ENCODE measurements at places on chromosomes 4 and X. TPM values are rescaled to one million over a fixed set of nuclear protein-coding genes. Genes with fewer than 3 reads are reported as not detected.

- H3K4me1 ChIP-seq, result no peaks in the 10 kb centered on the region
- no peaks in the 10 kb centered on the region for H3K36me3 ChIP-seq
- no peaks in the 10 kb centered on the region for H3K27me3 ChIP-seq
- no peak for DNase-seq
Observed at GRCh38 chr4:139824882-139825522, 159.4 kb downstream of the MGST2 start.

DNA sequence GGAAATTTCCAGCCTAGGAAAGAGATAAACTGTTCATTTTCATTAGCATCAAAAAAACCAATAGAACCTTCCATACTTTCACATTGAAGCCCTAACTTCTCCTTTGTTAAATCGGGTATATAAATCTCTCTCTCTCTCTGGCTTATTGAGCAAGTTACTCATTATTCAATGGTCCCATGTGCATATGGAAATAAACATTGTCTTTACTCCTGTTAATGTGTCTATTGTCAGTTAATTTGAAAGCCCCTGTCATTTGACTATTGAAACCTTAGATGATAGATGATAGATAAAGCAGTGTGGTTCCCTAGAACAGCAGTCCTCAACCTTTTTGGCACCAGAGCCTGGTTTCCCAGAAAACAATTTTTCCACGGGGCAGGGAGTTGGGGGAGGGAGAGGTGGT, 46.8 kb downstream of the CENPVL3 start:
- no peaks in the 10 kb centered on the region for H3K27me3 ChIP-seq
- H3K27ac ChIP-seq, result no peak overlapping the region
- DNase-seq, result no peak

Gene FGFBP1
- total RNA-seq, result not detected

Gene TLR8
- not detected for total RNA-seq

DNA sequence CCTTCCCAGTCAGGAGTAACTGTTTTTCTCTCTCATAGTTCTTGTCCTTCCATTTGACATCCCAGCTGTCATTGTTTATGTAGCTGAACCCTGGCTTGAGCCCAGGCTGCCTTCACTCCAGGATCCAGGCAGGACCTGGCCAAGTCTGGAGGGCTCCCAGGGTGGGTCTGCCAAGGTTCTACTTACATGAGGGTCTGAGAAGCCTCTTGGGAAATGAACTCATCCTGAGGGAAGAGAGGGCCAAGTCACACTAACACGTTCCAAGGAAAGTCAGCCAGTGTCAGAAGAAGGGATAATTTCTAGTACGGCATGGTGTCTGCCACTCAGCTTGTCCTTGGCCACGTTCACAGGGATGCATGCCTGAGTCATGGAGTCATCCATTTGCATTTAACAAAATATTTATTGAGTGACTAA, 54.8 kb upstream of the SRD5A3 start:
- H3K27ac ChIP-seq, result no peak overlapping the region
- no peak overlapping the region for H3K4me3 ChIP-seq
- no peak for DNase-seq
- no peaks in the 10 kb centered on the region for H3K4me1 ChIP-seq
- H3K36me3 ChIP-seq, result no peaks in the 10 kb centered on the region

Gene GLUD2
- total RNA-seq, result 3.1 TPM

Gene MAGED4
- 1.3 TPM for total RNA-seq

- H3K27ac ChIP-seq, result no peak overlapping the region
- no peaks in the 10 kb centered on the region for H3K36me3 ChIP-seq
- H3K4me1 ChIP-seq, result no peaks in the 10 kb centered on the region
Observed at GRCh38 chr4:143230683-143231082, 46.0 kb downstream of the USP38 start.

- H3K36me3 ChIP-seq, result no peaks in the 10 kb centered on the region
- no peaks in the 10 kb centered on the region for H3K4me1 ChIP-seq
- DNase-seq, result no peak
Observed at GRCh38 chrX:151982222-151982621, 7.7 kb upstream of the GABRE start.

Gene GRPEL1
- total RNA-seq, result 6.6 TPM

DNA sequence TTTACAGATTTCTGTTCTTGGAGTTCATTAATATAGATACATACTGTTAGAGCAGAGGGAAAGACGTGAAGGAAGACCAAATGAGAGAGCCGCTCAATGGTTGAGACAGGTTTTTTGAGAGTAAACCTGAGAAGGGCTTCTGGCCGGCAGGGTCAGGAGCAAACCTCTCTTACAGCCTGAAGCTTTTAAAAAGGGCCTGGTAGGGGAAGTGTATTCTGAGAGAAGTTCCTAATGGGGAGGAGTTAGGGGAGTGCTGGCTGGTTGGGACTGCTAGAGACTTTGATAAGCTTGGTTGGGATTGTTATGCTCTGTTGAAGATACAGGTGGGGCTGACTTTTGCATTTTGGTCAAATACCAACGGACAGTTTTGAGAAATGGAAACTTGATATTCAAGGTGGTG, 186.8 kb upstream of the PABPC4L start:
- no peaks in the 10 kb centered on the region for H3K36me3 ChIP-seq
- no peak overlapping the region for H3K27ac ChIP-seq

DNA sequence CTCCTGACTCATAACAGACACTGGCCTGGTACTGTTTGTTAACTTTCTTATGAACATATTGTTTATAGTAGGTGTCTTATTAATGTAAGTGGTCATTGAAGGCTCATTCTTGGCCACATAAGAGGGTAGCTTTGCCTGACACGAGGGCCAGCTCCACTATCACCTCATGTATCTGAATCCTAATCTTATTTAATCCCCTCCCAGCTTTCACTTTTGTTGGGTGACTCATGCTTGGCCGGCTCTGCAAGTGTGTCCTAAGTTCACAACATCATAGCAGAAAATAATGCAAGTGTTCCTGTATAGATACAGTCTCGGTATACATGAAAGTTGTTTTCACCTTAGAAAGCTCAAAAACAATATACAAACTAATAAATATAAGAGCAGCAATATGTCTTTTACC, 283.8 kb downstream of the IQCM start:
- no peak overlapping the region for H3K4me3 ChIP-seq
- H3K36me3 ChIP-seq, result no peaks in the 10 kb centered on the region
- no peaks in the 10 kb centered on the region for H3K4me1 ChIP-seq
- no peak for DNase-seq

- H3K27me3 ChIP-seq, result no peaks in the 10 kb centered on the region
- DNase-seq, result no peak
- no peak overlapping the region for H3K27ac ChIP-seq
- peaks cover 9% of the 10 kb centered on the region for H3K4me1 ChIP-seq
- H3K4me3 ChIP-seq, result no peak overlapping the region
- no peaks in the 10 kb centered on the region for H3K36me3 ChIP-seq
Observed at GRCh38 chr4:124487651-124488050, 224.9 kb downstream of the ANKRD50 start.

Gene CNGA1
- 1.8 TPM for total RNA-seq

Gene TMEM131L
- total RNA-seq, result 63.6 TPM

Gene MAP9
- total RNA-seq, result 5.2 TPM

DNA sequence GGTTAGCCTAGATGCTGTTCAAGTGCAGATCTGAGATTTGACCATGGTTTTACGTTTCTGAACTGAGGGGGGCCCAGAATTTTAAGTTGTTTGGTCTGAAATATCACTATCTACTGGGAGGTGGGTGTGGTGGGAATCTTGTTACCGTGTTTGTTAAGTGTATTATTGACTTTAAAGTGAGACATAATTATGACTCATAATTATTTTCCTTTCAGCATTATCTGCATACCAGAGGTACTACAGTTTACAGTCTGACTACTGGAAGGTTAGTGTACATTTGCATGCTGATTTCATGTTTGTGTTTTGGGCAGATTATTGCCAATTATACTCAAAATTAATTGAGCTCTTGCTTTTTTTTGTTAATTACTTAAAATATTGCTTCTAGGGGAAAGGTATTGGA, 101.5 kb downstream of the KDM6A start:
- H3K27ac ChIP-seq, result no peak overlapping the region
- H3K4me1 ChIP-seq, result peaks cover 6% of the 10 kb centered on the region

GRCh38 chr4:118758293-118758692, 73.1 kb downstream of the METTL14 start:
- H3K36me3 ChIP-seq, result no peaks in the 10 kb centered on the region
- no peaks in the 10 kb centered on the region for H3K27me3 ChIP-seq
- H3K4me3 ChIP-seq, result no peak overlapping the region
- H3K27ac ChIP-seq, result no peak overlapping the region
- no peak for DNase-seq

GRCh38 chr4:44231006-44231405, 217.6 kb downstream of the KCTD8 start:
- no peaks in the 10 kb centered on the region for H3K27me3 ChIP-seq
- no peaks in the 10 kb centered on the region for H3K4me1 ChIP-seq

DNA sequence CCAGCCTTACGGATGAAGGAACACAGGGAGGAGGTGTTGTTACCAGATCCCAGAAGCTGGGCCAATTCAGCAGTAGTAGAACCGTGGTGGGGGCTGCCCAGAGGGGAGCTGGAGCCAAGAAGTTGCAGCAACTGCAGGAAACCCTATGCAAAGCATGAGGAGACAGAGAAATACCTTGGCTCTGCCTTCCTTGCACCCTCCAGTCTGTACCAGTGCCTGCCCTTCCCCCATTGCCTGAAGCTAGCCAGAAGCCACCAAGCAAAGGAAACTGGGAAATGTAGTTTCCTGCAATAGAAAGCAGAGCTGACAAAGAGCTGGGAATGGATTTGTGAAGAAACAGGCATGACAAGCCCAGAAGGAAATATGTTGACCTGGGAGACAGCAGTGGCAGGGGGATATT, 108.7 kb upstream of the FUNDC1 start:
- H3K27me3 ChIP-seq, result no peaks in the 10 kb centered on the region
- no peaks in the 10 kb centered on the region for H3K36me3 ChIP-seq
- no peaks in the 10 kb centered on the region for H3K4me1 ChIP-seq
- H3K27ac ChIP-seq, result no peak overlapping the region
- peak; percentile 13 for DNase-seq
- H3K4me3 ChIP-seq, result no peak overlapping the region
